8988T (cell line): ENCODE measurements at places on chromosomes 1 and 21.

GRCh38 chr1:240352769-240353168, 259.2 kb downstream of the GREM2 start:
- DNase-seq: no peak

- no peak for DNase-seq
Observed at GRCh38 chr1:228411121-228411520, 4.5 kb upstream of the TRIM11 start.

DNA sequence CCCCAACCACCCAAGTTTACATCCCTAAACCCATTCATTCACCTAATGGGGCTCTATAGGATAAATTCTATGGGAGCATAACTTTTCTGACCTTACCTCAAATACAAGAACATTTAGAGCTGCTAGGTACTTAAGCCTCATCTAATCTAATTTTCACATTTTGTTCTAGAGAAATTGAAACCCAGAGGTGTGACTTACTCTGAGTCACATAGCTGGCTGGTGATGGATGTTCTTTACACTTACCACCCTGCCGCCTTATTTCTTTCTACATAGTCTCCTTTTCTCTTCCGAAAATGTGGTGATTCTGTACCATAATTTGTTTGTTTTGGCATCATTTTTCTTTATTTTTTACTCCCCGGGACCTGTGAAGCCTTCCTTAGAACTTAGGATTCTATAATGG, 20.3 kb downstream of the TIPRL start:
- DNase-seq: no peak

- DNase-seq: no peak
Observed at GRCh38 chr1:34409689-34410229, 233.1 kb downstream of the C1orf94 start.
